ENCODE measurements at places on chromosomes 4 and X.
A peak's percentile ranks its signal among the peaks of the same experiment; 100 is the strongest.

GRCh38 chr4:3780347-3781171, 14.4 kb downstream of the ADRA2C start:
- DNase-seq: peak; percentile 48

GRCh38 chr4:123398066-123398852, 1.7 kb downstream of the SPRY1 start:
- peak; percentile 70 for DNase-seq

DNA sequence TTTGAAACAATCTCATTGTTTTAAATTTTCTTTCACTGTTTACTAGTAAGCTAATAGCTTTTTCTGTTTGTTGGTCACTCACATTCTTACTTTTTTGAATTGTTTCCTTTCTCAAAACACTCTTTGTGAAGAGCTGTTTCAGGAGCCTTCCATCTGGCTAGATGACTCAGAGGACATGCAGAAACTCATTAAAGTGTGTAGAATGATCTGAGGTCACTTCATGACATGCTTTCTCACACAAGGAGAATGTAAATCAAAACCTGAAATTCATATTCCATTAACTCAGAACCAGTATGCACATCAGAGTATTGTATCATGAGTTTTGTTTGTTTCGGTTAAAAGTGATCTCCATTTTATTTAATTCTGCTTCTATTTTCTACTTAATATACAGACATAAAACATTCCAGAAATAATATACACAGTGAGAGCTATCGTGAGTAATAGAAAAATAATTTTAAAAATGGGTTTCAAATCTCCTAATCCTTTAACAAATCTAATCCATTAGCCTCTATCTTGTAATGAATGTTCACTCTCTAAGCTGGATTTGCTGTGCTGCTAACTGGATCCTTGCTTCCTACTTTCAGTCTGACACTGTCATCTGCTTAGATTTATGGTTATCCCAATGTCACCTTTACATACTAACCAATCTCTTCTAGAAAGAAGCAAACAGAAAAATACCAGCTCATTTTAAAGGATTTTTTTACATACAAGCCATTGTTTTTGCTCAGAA, 449.6 kb downstream of the FSTL5 start:
- peak; percentile 11 for DNase-seq

DNA sequence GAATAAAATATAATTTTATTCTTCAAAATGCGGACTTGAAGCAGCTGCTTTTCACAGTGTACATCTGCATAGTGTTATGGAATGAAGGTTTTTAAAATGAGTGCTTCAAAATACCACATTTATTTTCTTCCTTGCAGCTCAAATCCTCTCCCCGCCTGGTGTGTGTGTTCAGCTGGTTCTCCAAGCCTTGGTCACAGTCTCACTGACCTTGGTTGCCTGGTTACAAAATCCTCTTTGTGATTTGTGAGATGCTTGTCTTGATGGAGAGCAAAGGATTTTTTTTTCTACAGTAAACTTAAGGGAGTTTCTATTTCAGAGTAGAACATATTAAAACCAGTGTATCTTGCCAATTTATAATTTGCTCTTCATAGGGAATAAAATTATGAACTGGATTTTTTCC, 139.2 kb downstream of the PCDH18 start:
- no peak for DNase-seq

DNA sequence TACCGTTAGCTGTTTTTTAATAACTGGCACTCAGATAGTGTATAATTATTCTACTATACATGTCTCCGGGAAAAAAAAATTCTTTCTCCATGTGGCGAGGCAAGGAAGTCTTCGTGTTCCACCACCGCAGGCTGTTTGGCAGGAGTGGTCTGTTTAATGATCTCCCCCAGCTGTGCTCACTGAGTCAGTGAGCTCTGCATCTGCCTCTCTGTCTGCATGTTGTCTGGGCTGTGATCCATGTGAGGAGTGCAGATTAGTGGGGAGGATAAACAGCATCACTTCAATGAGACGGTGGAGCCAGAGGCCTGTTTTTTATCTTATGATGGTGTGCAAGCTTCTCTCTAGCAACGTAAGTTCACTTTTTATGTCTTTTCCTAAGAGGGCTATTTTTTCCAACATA, 69.8 kb downstream of the RPS3A start:
- no peak for DNase-seq

DNA sequence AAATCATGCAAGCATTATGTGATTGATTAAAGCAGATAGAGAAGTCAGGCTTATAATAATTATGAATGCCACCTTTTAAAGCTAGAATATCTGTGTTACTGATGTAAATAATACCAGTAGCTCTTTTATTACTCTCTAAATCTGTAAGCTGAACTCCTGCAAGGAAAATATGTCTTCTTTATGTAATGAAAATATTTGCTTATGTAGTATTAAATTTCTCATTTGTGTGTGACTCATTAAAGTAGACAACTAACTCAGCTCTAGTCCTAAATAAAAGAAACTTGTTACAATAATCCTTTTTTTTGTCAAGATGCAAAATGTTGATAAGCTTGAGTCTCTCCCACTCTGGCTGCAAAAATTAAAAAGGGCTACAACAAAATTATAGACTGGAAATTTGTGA, 137.7 kb upstream of the FAT1 start:
- no peak for DNase-seq

DNA sequence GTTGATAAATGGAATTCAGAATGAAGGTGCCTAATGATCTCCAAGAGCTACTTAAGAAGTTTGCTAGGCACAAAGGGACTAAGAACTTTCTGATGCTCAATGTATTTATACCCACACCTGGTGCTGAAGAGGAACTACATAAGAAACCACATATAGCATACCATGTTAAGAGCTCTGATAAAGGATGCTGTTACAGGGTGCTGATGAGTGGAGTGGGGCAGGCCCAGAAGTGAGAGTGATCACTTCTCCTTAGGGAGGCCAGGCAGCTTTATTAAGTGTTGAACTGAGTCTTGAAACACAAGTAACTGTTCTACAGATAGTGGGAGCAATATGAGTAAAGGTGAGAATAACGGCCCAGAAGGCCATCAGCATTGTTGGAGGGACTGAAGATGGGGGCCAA, 68.3 kb upstream of the CHRDL1 start:
- DNase-seq: no peak

DNA sequence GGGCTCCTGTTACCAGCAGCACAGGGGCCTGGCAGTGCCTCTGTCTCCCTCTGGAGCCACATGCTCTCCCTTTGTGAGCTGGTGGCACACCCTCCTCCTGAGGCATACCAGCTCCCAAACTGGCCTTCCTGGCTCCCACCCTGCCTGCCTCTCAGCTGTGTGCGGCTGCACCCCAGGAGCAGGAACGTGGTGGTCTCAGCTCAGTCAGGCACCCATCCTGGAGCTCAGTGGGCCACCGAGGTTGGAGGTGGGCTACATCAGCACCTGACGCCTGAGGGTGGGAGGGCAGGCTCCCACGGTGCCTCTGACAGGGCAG, 85.9 kb upstream of the NKX1-1 start:
- DNase-seq: no peak

- no peak for DNase-seq
Measured at GRCh38 chrX:30688641-30689040, 35.4 kb downstream of the GK start.

- DNase-seq: no peak
Measured at GRCh38 chr4:138673053-138673452, 342.5 kb upstream of the NOCT start.

DNA sequence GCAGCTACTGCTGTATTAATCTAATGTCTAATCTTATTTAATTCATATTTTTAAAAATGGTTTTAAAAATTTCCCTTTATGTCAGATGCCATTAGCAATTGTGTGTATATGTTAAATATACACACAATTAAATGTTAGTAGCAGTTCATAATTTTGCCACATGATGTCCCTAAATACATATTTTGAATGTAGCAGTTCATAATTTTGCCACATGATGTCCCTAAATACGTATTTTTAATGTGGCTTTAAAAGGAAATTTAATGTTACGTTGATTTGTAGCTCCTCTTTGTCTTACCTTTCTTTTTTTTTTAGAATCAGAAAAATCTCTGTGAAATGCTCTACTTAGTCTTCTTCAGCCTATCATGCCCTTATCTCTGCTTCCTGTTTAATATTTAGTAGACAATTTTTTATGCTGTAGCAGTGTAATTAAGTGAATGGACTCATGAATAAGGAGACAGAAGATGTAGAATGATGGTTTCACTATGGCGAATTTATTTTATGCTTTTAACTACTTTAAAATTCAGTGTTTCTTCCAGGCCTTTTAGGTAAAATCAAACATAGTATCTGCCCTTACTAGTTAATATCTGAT, 26.1 kb downstream of the RBM46 start:
- peak; percentile 16 for DNase-seq

GRCh38 chr4:84433633-84434222, 65.4 kb downstream of the NKX6-1 start:
- DNase-seq: no peak

- no peak for DNase-seq
Measured at GRCh38 chr4:54213761-54214160, 15.3 kb upstream of the PDGFRA start.

DNA sequence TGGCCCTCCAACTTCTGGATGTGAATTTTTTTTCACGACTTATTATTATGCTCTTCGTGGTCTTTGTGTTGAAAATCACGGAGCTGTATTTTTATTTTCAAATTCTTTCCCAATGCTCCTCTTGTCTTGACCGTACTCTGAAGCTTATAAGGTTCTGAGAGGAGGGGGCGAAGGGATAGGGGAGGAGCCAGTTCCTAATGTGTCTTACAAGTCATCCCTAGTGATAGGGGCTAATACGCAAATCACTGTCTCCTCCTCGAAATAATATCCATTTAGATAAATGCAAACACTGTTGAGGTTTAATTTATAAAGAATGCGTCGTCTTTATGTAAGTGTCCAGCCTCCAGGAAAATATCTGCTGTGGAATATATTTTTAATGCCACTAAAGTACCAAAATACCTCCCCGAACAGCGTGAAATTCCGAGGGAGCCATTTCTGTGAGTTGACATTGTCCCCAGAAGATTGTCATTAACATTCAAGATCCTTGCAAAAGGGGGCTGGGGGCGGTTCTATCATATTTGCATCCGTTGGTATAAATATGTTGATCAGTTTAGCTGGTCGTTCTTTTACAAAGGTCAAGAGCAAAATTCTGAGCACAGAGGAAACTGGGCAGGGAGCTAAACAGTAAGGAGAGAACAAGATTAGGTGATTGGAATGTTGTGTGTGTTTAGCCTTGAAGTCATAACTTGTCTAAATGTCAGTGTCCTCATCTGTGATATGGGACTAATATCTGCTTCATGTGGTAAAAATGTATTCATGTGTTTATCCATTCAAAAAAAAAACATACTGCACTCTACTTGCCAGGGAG, 3.7 kb upstream of the FAT1 start:
- DNase-seq: peak; percentile 46

DNA sequence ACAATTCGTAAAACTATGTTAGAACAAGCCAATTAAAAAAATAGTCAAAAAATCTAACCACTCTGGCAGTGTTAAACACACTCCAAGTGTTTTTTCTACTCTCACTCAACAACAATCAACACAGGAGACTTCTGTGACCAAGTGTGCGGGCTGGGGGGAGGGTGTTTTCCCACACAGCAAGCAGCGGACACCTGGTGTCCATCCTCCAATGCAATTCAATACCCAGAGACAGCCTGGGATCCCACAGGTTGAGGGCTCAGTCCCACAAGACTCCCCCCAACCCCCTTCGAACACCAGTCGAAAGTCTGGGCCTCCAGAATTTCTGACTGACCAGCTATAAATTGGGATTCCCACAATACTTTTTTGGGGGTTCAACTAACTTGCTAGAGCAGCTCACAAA, 8.3 kb upstream of the PIM2 start:
- no peak for DNase-seq

DNA sequence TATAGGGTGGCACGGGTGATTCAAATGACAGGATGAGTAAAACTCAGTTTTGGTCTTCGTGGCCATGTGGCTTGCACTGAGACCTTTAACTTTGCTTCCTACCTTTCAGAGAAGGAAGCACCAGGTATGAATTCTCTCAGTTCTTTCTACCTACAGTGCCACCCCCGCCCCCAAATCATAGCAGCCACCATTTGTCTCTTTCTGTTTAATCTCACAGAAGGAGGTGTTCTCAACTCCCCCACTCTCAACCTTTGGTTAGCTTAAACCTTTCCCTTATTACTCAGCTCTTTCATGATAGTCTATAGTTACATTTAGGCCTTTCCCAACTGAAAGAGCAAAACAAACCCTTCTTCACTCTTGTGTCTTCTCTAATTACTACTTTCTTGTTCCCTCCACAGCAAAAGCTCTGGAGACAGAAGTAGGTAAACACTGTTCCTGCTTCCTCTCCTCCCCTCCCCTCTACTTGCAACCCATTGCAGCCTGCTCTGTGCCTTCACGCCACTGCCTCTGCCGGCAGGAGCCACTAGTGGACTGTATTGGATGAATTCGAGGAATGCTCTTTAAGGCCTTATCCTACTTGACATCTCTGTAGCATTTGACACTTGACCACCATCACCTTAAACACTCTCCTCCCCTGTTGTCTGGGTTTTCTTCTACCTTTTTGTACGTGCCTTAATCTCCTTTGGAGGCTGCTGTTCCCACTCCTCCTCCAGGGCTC, 123.7 kb downstream of the AFF1 start:
- DNase-seq: peak; percentile 45

DNA sequence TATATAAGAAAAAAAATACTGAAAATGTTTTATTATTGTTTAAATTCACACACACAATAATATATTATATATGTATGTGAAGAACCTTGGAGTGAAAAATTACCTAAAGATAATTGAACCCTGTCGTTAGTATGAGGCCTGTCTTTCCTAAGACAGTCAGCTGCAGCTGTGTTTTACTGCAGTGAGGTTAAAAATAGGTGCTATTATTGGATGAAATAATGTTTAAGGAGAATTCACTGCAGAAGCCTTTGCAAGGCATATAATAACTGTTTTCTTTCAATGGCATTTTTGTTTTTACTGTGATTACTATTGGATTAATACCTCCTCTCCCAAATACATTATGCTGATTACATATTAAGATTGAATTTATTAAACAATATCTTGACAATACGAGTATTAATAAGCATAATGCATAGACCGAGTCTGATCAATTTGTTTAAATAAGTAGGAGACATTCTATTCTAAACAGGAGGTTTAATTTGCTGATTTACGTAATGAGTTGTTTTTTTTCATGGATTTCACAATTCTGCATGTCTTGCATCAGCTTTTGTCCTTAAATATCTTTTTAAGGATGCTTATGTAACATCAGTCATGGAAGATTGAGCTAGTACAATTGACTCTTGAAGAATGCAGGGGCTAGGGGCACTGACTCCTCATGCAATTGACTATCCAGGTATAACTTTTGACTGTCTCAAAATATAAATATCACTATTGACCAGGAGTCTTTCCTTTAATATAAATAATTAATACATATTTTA, 1181.1 kb upstream of the PCDH7 start:
- no peak for DNase-seq

- no peak for DNase-seq
Measured at GRCh38 chrX:31092970-31093638, 21.3 kb upstream of the FTHL17 start.

DNA sequence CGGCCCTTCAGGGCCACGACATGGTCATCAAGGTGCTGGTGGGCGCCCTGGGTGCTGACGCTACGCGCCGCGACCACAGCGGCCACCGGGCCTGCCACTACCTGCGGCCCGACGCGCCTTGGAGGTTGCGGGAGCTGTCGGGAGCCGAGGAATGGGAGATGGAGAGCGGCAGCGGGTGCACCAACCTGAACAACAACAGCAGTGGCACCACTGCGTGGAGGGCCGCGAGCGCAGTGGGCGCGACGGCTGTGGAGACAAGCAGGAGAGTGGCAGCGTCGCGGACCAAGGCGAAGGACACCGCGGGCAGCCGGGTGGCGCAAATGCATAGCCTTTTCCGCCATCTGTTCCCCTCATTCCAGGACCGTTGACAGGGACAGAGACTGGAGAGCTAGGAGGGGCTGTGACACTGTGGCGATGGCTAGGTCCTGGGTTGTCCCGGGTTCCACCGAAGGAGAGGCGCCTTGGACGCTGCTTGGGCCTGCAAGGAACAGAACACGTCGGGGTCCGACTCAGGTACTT, 919 bp downstream of the SOWAHD start:
- DNase-seq: no peak
